ENCODE measurements at places on chromosomes 7 and 10.
A peak's percentile ranks its signal among the peaks of the same experiment; 100 is the strongest.

DNA sequence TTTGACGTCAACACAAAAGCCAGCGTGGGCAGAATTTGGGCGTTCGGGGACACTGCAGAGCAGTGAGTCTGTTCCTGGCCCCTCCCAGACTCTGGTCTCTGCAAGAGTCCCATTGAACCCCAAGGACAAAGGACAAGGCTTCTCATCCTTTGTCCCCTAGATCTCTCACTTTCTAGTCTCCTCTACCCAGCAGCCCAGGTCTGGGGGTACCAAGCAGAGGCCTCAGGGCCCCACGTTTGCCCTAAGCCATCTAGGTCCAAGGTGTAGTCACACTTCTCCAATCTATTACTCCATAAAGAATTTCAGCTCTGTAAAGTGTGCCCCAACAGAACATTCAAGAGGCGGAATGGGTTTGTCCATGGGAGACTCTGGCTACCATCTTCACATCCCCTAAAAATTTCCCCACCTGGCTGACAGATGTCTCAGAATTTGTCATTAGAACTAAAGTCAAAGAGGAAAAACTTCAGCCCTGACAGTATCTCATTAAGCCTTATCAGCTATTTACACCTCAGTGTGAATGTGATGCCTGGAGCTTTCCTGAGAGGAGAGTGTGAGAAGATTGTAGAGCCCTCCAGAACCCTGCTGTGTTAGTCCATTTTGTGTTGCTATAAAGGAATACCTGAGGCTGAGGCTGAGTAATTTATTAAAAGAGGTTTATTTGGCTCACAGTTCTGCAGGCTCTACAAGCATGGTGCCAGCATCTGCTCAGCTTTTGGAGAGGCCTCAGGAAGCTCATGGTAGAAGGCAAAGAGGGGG lies 81.4 kb upstream of the HABP2 start:
- no peak for DNase-seq

DNA sequence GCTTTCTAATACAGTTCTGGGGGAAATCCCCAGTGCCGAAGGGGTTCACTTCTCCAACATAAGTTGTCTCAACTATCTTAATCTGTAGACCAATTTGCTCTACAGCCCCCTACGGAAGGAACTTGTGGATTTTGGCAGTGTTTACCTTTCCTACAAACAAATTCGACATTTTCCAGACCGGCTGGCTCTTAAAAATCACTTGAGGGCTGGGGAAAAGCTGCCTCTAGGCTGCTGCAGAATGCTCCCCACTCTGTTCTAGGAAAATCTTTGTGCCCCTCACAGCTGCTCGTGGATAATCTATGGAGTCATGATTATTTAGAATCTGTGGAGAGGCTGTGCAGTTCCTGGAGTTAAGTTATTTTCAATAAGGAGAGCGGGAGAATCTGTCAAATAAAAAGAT lies 474.6 kb upstream of the FZD8 start:
- DNase-seq: no peak

GRCh38 chr7:18212758-18213157 lies 185.1 kb upstream of the PRPS1L1 start:
- no peak for DNase-seq

DNA sequence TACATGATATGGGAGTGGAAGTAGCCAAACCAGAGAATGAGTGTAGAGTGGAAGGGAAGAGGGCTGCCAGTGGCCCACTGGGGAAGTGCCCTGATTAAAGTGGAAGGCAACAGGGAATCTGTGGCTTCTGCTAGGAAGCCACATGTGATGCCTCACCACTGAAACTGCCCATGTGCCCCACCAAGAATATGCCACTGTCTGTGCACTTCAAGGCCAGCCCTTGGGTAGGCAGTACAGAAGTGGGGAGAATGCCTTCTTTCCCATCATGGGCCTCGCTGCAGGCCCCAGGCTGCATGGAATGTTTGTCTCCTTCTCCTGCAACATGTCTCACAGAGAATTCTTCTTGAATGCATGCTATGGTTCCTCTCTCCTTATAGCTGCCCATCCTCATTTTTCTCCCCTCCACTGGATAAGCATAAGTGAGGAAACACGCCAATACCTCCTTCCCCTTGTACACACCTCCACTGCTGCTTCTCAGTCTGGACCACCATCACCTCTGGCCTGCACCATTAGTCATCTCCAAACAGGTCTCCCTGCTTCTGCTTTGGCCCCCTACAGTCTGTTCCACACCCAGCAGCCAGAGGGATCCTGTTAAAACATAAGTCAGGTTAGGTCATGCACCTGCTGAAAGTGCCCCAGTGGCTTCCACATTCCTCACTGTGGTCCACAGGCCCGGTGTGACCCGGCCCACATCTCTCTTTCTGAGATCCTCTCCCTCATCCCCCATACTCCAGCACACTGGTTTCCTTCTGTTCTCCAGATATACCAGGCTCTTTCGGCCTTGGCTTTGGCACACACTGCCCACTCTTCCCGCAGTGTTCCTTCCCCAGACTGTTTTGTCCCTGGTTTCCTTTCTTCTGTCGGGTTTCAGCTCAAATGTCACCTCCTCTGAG lies 37.1 kb downstream of the SNX10 start:
- no peak for DNase-seq

DNA sequence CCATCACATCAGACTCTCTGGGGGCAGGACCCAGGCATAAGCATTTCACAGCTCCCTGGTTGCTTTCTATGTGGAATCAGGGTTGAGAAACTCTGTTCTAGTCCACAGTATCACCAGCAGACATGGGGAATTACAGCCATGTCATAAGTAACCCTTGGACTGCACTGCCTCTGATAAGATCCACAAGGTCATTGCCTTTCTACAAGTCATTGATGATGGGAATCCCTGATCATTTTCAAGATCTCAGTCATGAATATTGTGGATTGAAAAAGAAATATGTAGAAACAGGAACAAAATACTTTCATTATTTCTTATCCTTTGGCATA lies 304.1 kb downstream of the KLF6 start:
- DNase-seq: no peak

- DNase-seq: no peak
These were observed 106.9 kb upstream of the GNAI1 start for GRCh38 chr7:80027611-80028173.

DNA sequence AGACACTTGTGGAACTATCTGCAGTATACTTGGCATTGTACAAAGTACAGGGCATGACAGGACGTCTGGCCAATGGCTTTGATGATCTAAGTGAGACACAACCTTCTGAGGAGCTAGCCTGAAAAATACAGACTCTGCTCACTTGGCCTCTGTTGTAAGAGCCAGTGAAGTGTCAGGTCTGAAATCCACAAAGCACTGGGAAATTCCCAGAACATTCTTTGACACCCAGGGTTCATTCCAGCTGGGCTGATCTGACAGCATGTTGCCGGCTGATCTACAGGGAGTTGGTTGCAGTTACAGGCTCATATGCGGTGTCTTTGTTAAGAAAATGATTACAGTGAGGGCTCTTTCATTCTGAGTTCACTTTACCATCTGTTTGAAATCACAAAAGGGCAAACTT lies 354.6 kb downstream of the PHF14 start:
- no peak for DNase-seq

DNA sequence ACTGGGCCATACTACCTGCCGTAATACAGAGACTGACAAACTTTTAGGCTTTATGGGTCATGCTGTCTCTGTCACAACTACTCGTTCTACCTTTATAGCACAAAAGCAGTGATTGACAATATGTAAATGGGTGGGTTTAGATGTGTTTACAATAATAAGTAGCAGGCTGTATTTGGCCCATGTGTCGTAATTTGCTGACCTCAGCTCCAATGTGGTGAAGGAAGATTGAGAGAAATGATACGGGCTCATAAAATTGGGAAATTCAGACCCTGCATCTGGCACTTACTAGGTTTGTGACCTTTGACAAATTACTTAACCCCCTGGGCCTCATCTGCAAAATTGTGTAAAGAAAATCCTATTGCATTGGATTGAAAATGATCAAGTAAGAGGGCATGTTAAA lies 150.8 kb upstream of the NPSR1 start:
- no peak for DNase-seq

GRCh38 chr7:38107486-38107893 lies 70.6 kb upstream of the STARD3NL start:
- DNase-seq: peak; percentile 44

GRCh38 chr7:97430006-97430405 lies 301.9 kb upstream of the TAC1 start:
- DNase-seq: no peak

DNA sequence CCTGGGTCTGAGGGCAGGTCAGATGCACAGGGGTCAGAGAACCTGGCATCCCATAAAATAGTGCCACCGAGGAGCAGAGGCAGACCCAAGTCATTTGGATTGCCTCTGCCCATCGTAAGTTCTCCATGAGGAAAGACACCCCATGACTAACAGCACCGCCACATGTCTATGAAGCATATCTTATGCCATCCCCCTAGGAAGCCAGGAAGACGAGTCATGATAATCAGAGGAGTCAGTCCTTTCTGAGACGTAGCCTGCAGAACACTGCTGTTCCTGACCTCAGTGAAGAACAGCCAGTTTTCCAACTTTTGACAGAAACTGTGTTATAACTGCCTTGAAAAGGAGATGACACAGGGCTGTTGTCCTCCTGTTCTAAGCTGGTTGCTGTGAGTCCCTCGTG lies 51.2 kb downstream of the INSYN2A start:
- no peak for DNase-seq

GRCh38 chr10:132508581-132509443 lies 28.8 kb upstream of the INPP5A start:
- DNase-seq: no peak

- DNase-seq: no peak
These were observed 615 bp upstream of the CNTNAP2 start for GRCh38 chr7:146115851-146116520.

- DNase-seq: no peak
These were observed 224.1 kb downstream of the GLI3 start for GRCh38 chr7:42012786-42013360.

DNA sequence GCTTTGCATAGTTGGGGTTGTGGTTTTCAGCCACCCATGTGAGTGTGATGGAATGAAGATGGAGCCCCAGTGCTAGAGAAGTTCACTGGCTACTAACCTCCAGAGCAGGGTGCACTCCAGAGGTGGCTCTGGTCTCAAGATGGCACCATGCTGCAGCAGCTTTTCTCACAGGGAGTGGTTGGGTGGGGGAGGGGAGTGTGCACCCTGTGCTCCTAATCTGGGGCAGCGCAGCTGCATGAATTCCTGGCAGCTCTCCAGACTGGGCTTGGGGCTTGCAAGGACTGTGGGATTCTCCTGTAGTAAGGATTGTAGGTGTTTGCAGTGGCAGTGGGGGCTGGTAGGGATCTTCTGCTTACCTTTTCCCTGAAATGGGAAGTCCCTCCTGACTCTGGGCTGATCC lies 23.7 kb downstream of the PHTF2 start:
- DNase-seq: no peak

DNA sequence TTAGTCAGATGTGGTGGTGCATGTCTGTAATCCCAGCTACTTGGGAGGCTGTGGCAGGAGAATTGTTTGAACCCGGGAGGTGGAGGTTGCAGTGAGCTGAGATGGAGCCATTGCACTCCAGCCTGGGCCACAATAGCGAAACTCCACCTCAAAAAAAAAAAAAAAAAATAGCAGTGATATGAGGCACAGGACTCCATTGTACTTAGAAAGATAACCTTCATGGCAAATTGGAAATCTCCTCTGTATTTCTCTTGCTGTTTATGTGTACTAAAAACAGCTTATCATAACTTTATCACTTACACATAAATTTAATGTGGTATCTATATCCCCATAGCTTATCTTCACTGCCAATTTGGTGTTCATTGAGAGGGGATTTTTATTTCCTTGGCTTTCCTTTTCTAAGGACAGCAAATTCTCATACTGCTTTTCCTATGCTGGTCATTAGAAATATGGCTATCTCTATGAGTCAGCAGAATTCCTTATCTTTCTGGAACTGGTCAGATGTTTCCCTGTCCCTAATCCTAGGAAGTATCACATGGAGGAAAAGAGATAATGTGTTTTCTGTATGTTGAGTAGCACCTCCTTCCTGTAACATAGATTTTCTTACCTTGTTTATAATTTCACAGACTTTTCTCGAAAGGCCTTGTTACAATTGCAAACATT lies 40.6 kb upstream of the ZEB1 start:
- no peak for DNase-seq

DNA sequence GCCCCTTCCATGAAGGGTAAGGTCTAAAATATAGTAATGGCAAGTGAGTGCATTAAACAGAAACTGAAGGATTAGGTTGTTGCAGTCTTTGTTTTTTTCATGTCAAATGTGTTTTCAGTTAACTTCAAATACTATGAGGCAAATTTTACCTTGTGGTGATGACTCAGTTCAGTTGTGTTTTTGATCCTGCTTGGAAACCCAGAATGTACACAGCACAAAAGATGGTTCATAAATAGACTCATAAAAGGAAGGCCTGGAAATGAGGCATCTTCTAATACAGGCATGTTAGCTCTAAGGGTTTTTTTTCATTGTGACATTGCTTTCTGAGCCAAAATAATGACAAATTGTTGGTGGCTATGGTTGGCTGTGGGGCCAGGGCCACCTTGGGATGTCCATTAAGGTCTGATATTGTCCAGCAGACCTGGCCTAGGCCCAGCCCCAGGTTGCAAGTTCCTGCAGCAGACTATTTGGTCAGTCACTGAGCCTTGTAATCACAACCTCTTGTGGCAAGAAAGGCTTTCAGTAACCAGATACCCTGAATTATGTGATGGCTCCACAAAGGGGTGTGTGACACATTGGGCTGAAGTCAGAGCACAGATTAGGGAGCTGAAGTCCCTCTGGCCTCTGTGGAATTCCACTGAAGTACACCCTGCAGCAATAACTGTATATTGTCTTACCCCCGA lies 69.0 kb upstream of the SAMD8 start:
- DNase-seq: no peak

DNA sequence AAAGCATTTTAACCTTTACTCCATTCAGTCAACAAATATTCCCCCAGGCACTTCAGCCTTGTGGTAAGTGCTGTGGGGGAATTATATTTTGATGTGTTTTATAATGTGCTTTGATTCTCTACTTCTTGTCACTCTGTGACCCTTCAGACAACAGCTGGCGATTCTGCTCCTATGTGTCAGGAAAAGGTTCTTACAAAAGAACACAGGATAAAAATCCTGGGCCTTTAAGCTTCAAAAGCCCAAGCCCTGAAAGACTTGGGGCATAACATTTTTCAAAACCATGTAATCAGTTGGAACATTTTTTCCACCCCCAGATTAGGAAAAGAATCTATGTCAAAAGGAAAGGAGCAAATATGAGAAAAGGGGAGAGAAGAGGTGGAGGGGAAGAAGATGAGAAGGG lies 37.8 kb upstream of the LRRC17 start:
- DNase-seq: no peak

- DNase-seq: no peak
These were observed 2.3 kb upstream of the LDB1 start for GRCh38 chr10:102122450-102122849.

DNA sequence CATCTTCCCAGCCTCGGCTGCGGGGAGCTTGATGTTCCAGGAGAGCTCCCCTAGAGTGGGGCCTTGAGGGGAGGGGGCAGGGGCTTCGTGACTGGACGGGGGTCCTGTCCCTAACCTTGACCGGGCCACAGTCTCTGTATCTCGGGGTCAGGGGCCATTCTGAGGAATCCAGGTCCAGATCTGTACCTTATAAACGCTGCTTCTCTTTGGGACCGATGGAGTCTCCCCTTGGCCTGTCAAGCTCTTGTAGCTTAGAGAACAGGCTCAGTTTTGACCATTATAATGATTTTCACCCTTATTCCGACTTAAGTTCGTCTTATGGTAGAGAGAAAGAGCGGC lies 831 bp downstream of the ZKSCAN5 start:
- no peak for DNase-seq

Measured in activated CD4-positive, alpha-beta T cell treated with anti-CD3 and anti-CD28 coated beads, Interleukin-2, amount 50 U/mL, for 24 hours (primary cell).